Upper lobe of right lung (tissue), 1 donor: ENCODE measurements at places on chromosomes 4 and X. TPM values are rescaled to one million over a fixed set of nuclear protein-coding genes. Genes with fewer than 3 reads are reported as not detected.

TASL gene
- 4.0 TPM for total RNA-seq

SASH3 gene
- 41.2 TPM for total RNA-seq

RS1 gene
- 4.7 TPM for total RNA-seq

CTAG1A gene
- total RNA-seq = not detected

MFAP3L gene
- total RNA-seq = 9.6 TPM

TTC29 gene
- total RNA-seq = not detected

BCORL1 gene
- 15.0 TPM for total RNA-seq

SLC10A6 gene
- 0.87 TPM for total RNA-seq

PRR32 gene
- total RNA-seq = not detected

POU4F2 gene
- not detected for total RNA-seq

RHOXF2 gene
- total RNA-seq = not detected

KCTD8 gene
- 0.67 TPM for total RNA-seq

SLIT2 gene
- 181 TPM for total RNA-seq

GRCh38 chr4:40173470-40173875 lies 23.4 kb upstream of the RHOH start:
- H3K27ac ChIP-seq = no peak overlapping the region
- no peak for DNase-seq
- no peaks in the 10 kb centered on the region for H3K4me1 ChIP-seq
- no peaks in the 10 kb centered on the region for H3K27me3 ChIP-seq
- H3K4me3 ChIP-seq = no peak overlapping the region

DNA sequence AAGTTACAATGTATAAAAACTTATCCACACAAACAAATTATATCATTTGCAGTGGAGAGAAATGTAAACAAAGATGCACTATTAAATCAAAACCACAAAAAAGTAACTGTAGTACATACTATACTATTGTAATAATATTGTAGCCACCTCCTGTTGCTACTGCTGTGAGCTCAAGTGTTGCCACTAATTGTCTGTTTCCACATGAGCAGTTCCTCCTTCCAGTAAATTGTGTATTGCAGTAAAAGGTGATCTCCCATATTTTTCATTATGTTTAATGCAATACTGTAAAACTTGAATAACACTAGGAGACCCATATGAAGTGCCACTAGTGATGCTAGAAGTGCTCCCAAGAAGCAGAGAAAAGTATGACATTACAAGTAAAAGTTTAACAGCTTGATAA lies 11.7 kb downstream of the LIN54 start:
- no peaks in the 10 kb centered on the region for H3K27me3 ChIP-seq
- H3K27ac ChIP-seq = no peak overlapping the region
- H3K36me3 ChIP-seq = no peaks in the 10 kb centered on the region

DNA sequence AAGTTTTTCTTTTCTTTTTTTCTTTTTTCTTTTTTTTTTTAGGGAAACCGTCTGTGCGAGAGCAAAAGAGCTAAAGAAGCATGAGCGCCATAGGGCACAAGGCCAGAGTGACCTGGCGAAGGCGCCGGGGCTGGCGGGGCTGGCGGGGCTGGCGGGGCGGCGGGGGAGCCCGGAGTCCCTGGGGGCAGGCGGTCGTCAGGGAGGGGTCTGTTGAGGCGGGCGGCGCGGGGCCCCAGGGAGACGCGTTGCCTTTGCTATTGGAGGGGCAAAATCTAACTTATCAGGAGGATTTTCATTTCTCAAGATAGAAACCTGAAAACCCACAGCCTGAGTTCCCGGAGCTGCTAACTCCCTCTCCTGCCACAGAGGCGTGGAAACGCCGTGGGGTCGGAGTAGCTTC lies 135.6 kb upstream of the SMAD1 start:
- H3K27ac ChIP-seq = no peak overlapping the region
- H3K4me3 ChIP-seq = no peak overlapping the region
- no peak for DNase-seq
- H3K27me3 ChIP-seq = no peaks in the 10 kb centered on the region
- H3K36me3 ChIP-seq = no peaks in the 10 kb centered on the region
- no peaks in the 10 kb centered on the region for H3K4me1 ChIP-seq

- no peak overlapping the region for H3K27ac ChIP-seq
- H3K36me3 ChIP-seq = no peaks in the 10 kb centered on the region
- DNase-seq = no peak
Measured at GRCh38 chr4:91092398-91092980, 965.3 kb downstream of the CCSER1 start.

- peaks cover 11% of the 10 kb centered on the region for H3K36me3 ChIP-seq
- DNase-seq = no peak
- no peaks in the 10 kb centered on the region for H3K4me1 ChIP-seq
- H3K4me3 ChIP-seq = no peak overlapping the region
- H3K27me3 ChIP-seq = no peaks in the 10 kb centered on the region
- H3K27ac ChIP-seq = no peak overlapping the region
Measured at GRCh38 chr4:168995537-168996295, 14.3 kb downstream of the CBR4 start.

DNA sequence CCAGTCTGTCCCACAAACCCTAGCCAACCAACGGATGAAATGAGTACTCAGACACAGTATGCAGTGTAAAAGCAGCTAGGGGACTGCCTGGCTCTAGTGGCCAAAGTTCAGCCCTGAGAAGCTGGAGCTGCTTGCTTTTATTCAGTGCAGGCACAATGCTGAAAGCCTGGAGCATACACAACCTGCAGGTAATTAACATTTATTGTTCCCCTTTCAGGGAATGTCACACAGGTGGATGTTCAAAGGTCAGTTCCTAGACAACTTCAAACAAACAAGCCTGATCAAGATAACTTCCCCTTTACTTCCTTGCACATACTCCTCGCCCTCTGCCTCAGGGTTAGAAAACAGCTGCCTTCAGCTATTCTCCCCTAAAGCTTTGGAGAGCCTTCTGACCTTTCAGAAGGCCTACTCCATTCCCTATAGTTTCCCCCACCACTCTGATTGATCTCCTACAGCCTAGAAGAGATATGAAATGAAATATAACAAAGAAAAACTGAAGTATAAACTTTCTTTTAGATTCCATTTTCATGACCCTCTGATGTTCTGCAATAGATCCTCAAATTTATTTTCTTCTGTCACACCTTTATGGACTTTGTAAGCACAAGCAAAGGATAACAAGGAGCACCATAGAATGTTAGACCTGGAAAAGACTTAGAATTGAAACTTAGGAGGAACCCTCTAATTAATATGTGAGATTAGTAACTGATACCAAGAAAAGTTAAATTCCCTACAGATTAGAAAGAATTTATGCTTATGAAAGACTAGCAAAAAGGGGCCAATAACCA lies 6.8 kb upstream of the DCAF8L1 start:
- DNase-seq = no peak
- H3K27me3 ChIP-seq = no peaks in the 10 kb centered on the region
- no peaks in the 10 kb centered on the region for H3K4me1 ChIP-seq

DNA sequence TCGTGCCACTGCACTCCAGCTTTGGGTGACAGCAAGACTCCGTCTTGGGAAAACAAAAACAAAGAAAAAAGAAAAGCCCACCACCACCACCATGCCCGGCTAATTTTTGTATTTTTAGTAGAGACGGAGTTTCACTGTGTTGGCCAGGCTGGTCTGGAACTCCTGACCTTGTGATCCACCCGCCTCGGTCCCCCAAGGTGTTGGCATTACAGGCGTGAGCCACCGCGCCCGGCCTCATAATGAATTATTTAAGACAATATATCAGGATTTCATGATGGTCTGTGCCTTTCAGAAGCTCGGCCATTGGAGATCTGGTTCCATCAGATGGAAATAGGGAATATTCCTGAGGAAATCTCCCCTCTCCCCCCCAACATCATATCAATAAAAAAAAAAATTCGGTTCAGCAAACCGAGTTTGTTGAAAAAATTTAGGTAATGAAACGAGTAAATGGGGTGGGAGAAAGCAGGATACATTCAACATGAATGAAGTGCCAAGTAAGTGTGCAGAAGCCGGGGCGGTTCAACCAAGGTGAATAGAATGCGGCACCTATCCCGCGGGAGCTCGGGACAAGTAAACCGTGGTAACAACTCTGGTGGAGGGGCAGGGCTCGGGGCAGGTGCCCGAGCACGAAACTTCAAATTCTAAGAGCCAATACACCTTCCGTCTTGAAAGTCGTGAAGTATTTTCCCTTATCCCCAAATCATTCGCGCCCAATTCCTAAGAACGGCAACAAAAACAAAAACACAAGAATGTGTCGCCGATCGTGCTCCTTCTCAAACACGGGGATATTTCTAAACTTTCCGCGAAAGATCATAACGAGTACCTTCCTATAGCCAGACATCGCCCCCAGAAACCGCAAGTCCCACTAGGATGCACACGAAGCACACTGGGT lies 773 bp upstream of the TXLNG start:
- H3K27me3 ChIP-seq = no peaks in the 10 kb centered on the region
- peak overlapping the region; percentile 60 for H3K4me3 ChIP-seq

- no peaks in the 10 kb centered on the region for H3K27me3 ChIP-seq
- no peak for DNase-seq
- no peak overlapping the region for H3K27ac ChIP-seq
- no peaks in the 10 kb centered on the region for H3K4me1 ChIP-seq
Measured at GRCh38 chrX:87518504-87518903, 902 bp downstream of the KLHL4 start.

- H3K4me3 ChIP-seq = no peak overlapping the region
- no peaks in the 10 kb centered on the region for H3K27me3 ChIP-seq
- H3K36me3 ChIP-seq = no peaks in the 10 kb centered on the region
- DNase-seq = no peak
- H3K4me1 ChIP-seq = no peaks in the 10 kb centered on the region
- no peak overlapping the region for H3K27ac ChIP-seq
Measured at GRCh38 chrX:154986826-154987575, 35.5 kb downstream of the F8 start.

DNA sequence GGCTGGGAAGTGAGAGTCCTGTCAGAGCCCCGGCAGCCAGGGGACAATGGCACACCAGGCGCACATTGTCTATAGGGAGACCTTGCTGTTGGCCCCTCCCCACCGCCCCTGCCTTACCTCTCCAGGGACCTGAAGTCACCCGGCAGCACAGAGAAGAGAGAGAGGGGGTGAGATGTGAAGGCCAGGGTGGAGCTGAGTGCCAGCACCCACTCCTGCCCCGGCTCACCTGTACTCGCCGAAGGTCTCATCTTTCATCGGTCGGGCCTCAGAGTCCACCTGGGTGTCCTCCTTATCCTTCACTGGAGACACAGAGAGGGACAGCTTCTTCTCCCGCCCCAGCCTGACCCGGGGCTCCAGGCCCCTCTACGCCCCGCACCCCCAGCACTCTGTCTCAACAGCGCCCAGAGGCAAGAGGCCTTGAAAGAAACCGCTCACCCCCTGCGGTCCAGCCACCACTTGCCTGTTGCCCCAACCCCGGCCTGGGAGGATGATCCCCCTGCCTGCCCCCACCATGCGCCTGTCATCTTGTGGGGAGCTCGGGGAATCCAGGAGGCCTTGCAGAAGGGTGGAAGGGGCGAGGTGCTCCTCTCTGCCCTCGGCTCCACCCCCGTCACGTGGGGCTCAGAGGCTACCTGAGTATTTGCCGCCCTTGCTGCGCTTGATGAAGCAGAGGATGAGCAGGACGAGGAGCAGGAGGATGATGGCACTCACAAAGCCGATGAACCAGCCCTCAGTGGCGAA lies 22.6 kb downstream of the L1CAM start:
- H3K27me3 ChIP-seq = no peaks in the 10 kb centered on the region
- no peak overlapping the region for H3K27ac ChIP-seq
- DNase-seq = no peak
- H3K4me3 ChIP-seq = no peak overlapping the region
- no peaks in the 10 kb centered on the region for H3K36me3 ChIP-seq

GRCh38 chrX:16120431-16120830 lies 2.9 kb upstream of the GRPR start:
- no peaks in the 10 kb centered on the region for H3K27me3 ChIP-seq
- H3K4me3 ChIP-seq = no peak overlapping the region
- H3K4me1 ChIP-seq = no peaks in the 10 kb centered on the region
- no peak overlapping the region for H3K27ac ChIP-seq
- no peaks in the 10 kb centered on the region for H3K36me3 ChIP-seq

- H3K27me3 ChIP-seq = no peaks in the 10 kb centered on the region
- peaks cover 33% of the 10 kb centered on the region for H3K36me3 ChIP-seq
Measured at GRCh38 chr4:185312699-185313098, 83.0 kb downstream of the LRP2BP start.

- H3K36me3 ChIP-seq = no peaks in the 10 kb centered on the region
- no peaks in the 10 kb centered on the region for H3K4me1 ChIP-seq
- H3K27me3 ChIP-seq = no peaks in the 10 kb centered on the region
- H3K4me3 ChIP-seq = no peak overlapping the region
- no peak overlapping the region for H3K27ac ChIP-seq
- DNase-seq = no peak
Measured at GRCh38 chr4:83589279-83589678, 53.4 kb downstream of the GPAT3 start.

DNA sequence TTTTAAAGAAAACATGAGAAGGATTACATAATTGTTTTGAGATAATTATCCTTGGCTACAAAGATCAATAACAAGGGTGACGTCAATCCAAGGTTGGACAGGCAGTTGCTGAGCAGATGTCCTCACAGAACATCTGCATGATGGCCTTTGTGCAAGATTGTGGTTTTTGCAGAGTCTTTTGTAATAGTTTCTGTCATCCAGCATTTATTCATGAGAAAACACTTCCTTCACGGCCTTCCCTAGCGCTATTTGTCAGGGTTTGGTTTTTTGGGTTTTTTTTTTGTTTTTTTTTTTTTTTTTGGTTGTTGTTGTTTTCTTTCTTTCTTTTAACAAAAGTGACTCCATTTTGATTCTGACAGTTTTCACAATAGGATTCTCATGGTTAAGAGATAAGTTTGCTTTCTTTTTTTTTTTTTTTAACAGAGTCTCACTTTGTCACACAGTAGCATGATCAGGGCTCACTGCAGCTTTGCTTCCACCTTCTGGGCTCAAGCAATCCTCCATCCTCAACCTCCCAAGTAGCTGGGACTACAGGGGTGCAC lies 31.5 kb upstream of the ELF2 start:
- DNase-seq = no peak
- H3K27ac ChIP-seq = peak overlapping the region; percentile 58
- no peaks in the 10 kb centered on the region for H3K36me3 ChIP-seq
- H3K27me3 ChIP-seq = no peaks in the 10 kb centered on the region

DNA sequence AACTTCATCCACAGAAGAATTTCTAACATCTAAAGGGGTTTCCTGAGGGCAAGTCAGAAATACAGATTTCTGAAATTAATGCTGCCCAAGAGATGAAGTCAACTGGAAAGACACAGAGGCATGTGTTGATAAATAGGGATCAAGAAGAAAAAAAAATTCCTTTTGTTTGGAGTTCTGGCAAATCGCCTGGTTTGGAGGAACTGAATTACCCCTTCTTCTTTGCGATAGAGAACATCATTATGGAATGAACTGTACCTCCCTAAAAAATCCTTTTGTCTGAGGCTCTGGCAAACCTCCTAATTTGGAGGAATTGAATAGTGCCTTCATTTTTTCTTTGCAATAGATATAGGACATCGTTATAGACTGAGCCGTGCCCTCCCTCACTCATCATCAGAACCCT lies 200.9 kb downstream of the DHRSX start:
- no peaks in the 10 kb centered on the region for H3K27me3 ChIP-seq
- DNase-seq = no peak
- H3K27ac ChIP-seq = no peak overlapping the region
- H3K4me3 ChIP-seq = no peak overlapping the region

GRCh38 chrX:110851780-110852179 lies 56.2 kb upstream of the CHRDL1 start:
- no peak overlapping the region for H3K4me3 ChIP-seq
- H3K27ac ChIP-seq = no peak overlapping the region
- H3K27me3 ChIP-seq = no peaks in the 10 kb centered on the region
- H3K36me3 ChIP-seq = no peaks in the 10 kb centered on the region
- no peak for DNase-seq

GRCh38 chrX:86023811-86024210 lies 23.5 kb downstream of the CHM start:
- H3K27ac ChIP-seq = no peak overlapping the region
- no peak for DNase-seq
- no peaks in the 10 kb centered on the region for H3K4me1 ChIP-seq
- H3K27me3 ChIP-seq = no peaks in the 10 kb centered on the region
